ENCODE measurements at places on chromosomes 1 and 21. TPM values are rescaled to one million over a fixed set of nuclear protein-coding genes. Genes with fewer than 3 reads are reported as not detected.

BLACAT1 gene
- total RNA-seq, result 0.17 TPM

URB1 gene
- total RNA-seq, result 39.2 TPM

NEGR1 gene
- not detected for total RNA-seq

DNA sequence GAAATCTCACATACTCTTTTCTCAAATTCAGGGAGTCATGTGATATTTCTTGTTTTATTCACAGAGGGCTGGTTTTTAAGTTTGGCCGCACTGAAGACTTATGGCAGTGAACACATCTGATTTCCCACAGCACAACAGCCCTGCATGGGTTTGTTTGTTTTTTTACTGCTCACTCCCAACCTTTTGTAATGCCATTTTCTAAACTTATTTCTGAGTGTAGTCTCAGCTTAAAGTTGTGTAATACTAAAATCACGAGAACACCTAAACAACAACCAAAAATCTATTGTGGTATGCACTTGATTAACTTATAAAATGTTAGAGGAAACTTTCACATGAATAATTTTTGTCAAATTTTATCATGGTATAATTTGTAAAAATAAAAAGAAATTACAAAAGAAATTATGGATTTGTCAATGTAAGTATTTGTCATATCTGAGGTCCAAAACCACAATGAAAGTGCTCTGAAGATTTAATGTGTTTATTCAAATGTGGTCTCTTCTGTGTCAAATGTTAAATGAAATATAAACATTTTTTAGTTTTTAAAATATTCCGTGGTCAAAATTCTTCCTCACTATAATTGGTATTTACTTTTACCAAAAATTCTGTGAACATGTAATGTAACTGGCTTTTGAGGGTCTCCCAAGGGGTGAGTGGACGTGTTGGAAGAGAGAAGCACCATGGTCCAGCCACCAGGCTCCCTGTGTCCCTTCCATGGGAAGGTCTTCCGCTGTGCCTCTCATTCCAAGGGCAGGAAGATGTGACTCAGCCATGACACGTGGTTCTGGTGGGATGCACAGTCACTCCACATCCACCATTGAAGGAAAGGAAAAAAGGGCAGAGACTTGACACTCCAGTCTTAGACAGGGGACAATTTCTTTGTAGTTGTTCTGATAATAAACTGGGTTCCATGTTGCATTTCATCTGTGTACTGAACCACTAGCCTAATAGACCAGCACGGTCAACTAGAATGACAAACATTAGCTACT is 22.8 kb downstream of the TMEM50A start:
- H3K4me3 ChIP-seq, result no peak overlapping the region
- peaks cover 46% of the 10 kb centered on the region for H3K36me3 ChIP-seq
- DNase-seq, result no peak
- no peak overlapping the region for H3K27ac ChIP-seq
- no peaks in the 10 kb centered on the region for H3K27me3 ChIP-seq

GRCh38 chr1:9326596-9326995 is 33.9 kb downstream of the SPSB1 start:
- no peak for DNase-seq
- H3K4me1 ChIP-seq, result peaks cover 3% of the 10 kb centered on the region
- no peak overlapping the region for H3K27ac ChIP-seq
- no peak overlapping the region for H3K4me3 ChIP-seq
- no peaks in the 10 kb centered on the region for H3K36me3 ChIP-seq
- no peaks in the 10 kb centered on the region for H3K27me3 ChIP-seq

DNA sequence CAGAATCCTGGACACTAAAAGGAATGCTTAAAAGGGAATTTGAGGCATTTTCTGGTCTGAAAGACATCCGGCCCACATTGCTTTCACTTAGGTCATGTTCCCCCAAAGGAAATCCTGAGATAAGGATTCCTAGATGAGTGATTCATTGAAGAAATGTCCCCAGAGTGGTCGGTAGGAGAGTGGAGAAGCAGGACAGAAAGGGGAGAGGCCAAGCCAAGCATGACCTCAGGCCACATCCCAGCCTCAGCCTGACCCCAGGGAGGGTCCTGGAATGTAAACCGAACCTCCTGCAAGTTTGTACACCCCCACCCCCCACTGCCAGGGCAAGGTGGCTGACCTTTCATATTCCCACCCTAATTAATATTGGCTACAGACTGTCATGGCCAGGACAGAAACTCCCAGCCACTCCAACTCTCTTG is 16.6 kb downstream of the HIVEP3 start:
- DNase-seq, result no peak
- H3K27me3 ChIP-seq, result no peaks in the 10 kb centered on the region
- peaks cover 79% of the 10 kb centered on the region for H3K4me1 ChIP-seq
- H3K27ac ChIP-seq, result peak overlapping the region; percentile 72
- peaks cover 4% of the 10 kb centered on the region for H3K36me3 ChIP-seq
- H3K4me3 ChIP-seq, result peak overlapping the region; percentile 50

DNA sequence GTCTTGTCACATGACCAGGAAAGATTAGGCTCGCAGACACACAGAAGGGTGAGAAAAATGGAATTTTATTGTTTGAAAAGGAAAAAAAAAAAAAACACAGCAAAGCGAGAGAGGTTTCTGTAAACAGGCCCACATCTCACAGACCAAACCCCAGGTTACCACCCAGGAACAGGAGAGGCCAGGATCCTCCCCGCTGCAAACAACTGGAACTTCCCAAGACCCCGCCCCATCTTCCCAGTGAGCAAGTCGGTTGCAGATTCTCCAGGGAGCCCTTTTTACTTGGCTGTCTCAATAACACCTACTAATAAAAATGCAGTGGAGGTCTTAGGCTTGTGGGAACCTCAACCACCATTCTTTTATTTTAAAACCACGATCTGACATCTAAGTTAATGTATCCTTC is 84.7 kb upstream of the ETS2 start:
- no peak overlapping the region for H3K27ac ChIP-seq
- peaks cover 7% of the 10 kb centered on the region for H3K27me3 ChIP-seq
- no peaks in the 10 kb centered on the region for H3K4me1 ChIP-seq
- H3K4me3 ChIP-seq, result no peak overlapping the region

GRCh38 chr1:173715538-173715844 is 710 bp downstream of the KLHL20 start:
- H3K4me3 ChIP-seq, result peak overlapping the region; percentile 96
- H3K4me1 ChIP-seq, result peaks cover 22% of the 10 kb centered on the region
- peaks cover 20% of the 10 kb centered on the region for H3K27me3 ChIP-seq
- peaks cover 25% of the 10 kb centered on the region for H3K36me3 ChIP-seq
- peak overlapping the region; percentile 95 for H3K27ac ChIP-seq

DNA sequence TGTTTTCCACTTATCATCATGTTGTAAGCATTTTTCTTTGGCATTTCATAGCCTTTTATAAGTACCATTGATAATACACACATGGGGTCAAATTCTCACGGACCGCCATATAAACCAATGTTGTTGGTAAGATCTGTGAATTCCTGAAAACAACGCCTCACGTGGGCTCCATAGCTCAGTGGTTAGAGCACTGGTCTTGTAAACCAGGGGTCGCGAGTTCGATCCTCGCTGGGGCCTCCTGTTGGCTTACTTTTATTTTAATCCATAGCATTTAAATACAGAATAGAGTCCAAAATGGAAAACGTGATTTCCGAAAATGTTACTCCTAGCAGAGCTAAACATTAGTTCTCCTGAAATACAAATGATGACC is 83.1 kb downstream of the HHIPL2 start:
- H3K27me3 ChIP-seq, result peaks cover 23% of the 10 kb centered on the region
- H3K36me3 ChIP-seq, result no peaks in the 10 kb centered on the region
- H3K27ac ChIP-seq, result peak overlapping the region; percentile 66
- peak; percentile 86 for DNase-seq
- peak overlapping the region; percentile 81 for H3K4me3 ChIP-seq
- peaks cover 11% of the 10 kb centered on the region for H3K4me1 ChIP-seq

Measured in activated CD4-positive, alpha-beta T cell treated with anti-CD3 and anti-CD28 coated beads, Interleukin-2, amount 10 ng/mL, durations not matched to agents 24 days and 14 days (primary cell).